NCI-H774 (cell line): ENCODE measurements at places on chromosomes 11 and 22.

GRCh38 chr22:48706934-48707762, 1120.5 kb downstream of the BRD1 start:
- no peak for DNase-seq

- DNase-seq, result no peak
Observed at GRCh38 chr22:32947573-32947972, 110.6 kb downstream of the SYN3 start.

- DNase-seq, result no peak
Observed at GRCh38 chr11:126637795-126638175, 282.3 kb downstream of the ST3GAL4 start.

- no peak for DNase-seq
Observed at GRCh38 chr11:83689144-83689780, 403.1 kb upstream of the CCDC90B start.

DNA sequence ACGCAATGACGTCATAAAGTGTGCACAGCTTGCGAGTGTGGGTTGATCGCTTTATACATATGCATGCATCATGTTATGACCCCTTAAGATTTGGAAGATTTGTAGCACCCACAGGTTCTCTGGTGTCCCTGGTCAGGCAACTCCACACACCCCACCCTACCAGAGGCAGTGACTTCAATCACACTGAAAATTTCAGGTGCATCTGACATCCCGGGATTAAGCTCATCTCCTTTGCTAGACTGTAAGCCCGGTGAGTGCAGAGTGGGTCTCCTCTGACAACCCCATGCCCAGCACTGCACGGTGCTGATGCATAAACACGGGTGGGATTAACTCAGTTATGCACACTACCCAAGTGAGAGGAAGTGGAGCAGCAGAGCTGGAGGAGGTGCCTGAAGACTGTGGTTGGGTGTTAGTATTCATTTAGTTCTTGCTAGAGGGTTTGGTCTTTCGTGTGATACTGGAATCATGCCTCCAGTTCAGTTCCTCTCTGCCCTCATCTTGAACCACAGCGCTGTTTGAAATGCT, 6.5 kb downstream of the ARSA start:
- DNase-seq, result no peak
